Kasumi-1 (cell line): ENCODE measurements at places on chromosomes 2 and 18.

GRCh38 chr2:237413777-237414661 is at the start of gene COL6A3:
Gene COL6A3, minus strand, starts transcription at chr2:237414164. Its CDS starts 17,347 bp downstream, at chr2:237396817.
- no peak for DNase-seq

DNA sequence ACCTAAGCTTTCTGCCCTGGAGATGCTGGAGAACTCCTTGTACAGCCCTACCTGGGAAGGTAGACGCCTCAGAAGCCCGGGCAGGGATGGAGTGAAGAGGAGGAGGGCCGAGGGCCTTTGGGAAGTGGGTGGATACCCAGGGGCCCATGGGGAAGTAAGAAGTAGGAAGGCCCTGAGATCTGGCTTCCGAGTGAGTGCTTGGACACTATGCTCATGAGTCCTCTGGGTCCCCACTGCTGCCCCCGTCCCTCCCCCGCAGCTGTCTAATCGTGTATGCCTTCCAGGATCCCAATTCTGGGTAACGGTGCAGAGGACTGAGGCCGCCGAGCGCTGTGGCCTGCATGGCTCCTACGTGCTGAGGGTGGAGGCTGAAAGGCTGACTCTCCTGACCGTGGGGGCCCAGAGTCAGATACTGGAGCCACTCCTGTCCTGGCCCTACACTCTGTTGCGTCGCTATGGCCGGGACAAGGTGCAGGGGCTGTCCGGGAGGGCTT is 1.1 kb downstream of the DOK1 start:
- DNase-seq = peak; percentile 54

DNA sequence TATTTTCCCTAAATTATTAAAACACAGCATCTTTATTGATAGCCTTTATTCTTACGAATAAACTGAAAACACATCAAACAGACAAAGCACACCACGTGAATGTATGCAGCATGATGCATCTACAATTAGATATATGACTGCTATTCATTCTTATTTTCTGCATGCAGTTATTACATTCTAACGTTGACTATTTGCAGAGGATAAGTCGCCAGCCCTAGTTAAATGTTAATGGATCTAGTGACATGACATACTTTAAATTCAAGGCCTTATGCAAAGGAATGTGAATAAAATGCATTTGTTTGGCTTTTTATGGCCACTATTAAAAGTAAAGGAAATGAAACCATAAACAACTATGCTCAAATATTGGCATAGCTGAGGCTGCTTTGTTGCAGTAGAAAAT is 172.4 kb downstream of the MAP2 start:
- DNase-seq = no peak

GRCh38 chr2:156322686-156323231 is 9.8 kb downstream of the NR4A2 start:
- no peak for DNase-seq

GRCh38 chr2:216362730-216363129 is 9.6 kb downstream of the MARCHF4 start:
- DNase-seq = no peak

GRCh38 chr2:72989770-72990556 is 72.6 kb downstream of the EMX1 start:
- DNase-seq = no peak

- DNase-seq = no peak
Measured at GRCh38 chr2:19367326-19367725, 8.9 kb upstream of the OSR1 start.
